Activated naive CD4-positive, alpha-beta T cell treated with anti-CD3 and anti-CD28 coated beads, Interleukin-2, amount 10 ng/mL, durations not matched to agents 7 days and 5 days (primary cell): ENCODE measurements at places on chromosomes 12 and 14.

- H3K4me3 ChIP-seq: no peak overlapping the region
- H3K36me3 ChIP-seq: no peaks in the 10 kb centered on the region
- H3K4me1 ChIP-seq: no peaks in the 10 kb centered on the region
- peaks cover 37% of the 10 kb centered on the region for H3K27me3 ChIP-seq
Measured at GRCh38 chr12:4960547-4960946, 50.8 kb downstream of the KCNA1 start.

- H3K27me3 ChIP-seq: no peaks in the 10 kb centered on the region
- H3K4me3 ChIP-seq: no peak overlapping the region
- no peak for DNase-seq
- H3K4me1 ChIP-seq: no peaks in the 10 kb centered on the region
Measured at GRCh38 chr12:77766224-77766623, 64.5 kb upstream of the NAV3 start.

GRCh38 chr12:133235401-133236112, at the start of gene ANHX:
ANHX (minus strand) TSS chr12:133235877; CDS start chr12:133234356, 1,521 bp downstream.
- H3K27me3 ChIP-seq: no peaks in the 10 kb centered on the region
- no peaks in the 10 kb centered on the region for H3K4me1 ChIP-seq
- H3K36me3 ChIP-seq: no peaks in the 10 kb centered on the region
- H3K4me3 ChIP-seq: no peak within 1 kb of the TSS

GRCh38 chr12:19945559-19946435, 422.5 kb upstream of the PDE3A start:
- H3K27me3 ChIP-seq: no peaks in the 10 kb centered on the region
- H3K36me3 ChIP-seq: no peaks in the 10 kb centered on the region
- H3K27ac ChIP-seq: no peak overlapping the region

- peaks cover 3% of the 10 kb centered on the region for H3K36me3 ChIP-seq
- H3K27ac ChIP-seq: no peak overlapping the region
Measured at GRCh38 chr12:113292091-113292490, 42.8 kb downstream of the SLC8B1 start.
